ENCODE measurements at places on chromosomes 3 and 15. TPM values are rescaled to one million over a fixed set of nuclear protein-coding genes. Genes with fewer than 3 reads are reported as not detected.

DNA sequence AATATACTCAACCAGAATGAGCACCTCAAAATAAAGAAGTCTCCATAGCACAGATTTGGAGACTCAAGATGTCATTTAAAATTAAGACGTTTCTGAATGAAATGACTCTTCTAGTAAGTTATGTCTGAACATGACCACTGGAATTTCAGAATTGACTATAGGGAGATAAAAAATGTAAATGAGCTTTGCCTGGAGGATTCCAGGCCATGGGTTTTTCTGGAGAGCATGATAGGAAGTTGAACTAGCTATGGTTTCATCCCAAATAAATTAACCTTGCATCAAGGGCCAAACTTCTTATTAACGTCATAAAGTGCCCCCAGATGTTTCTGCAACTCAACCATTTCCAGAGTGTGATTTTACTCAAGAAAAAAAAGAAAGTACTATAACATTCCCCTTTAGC is 222.6 kb upstream of the NR2F2 start:
- DNase-seq: no peak

GRCh38 chr3:124758851-124759635 is 28.8 kb downstream of the UMPS start:
- DNase-seq: no peak

GRCh38 chr3:122030381-122031122 is 8.5 kb upstream of the ILDR1 start:
- no peak for DNase-seq

GRCh38 chr15:93102211-93102610 is 13.2 kb upstream of the RGMA start:
- no peak for DNase-seq

- DNase-seq: no peak
Measured at GRCh38 chr3:116449546-116450350, 4.5 kb upstream of the LSAMP start.

DNA sequence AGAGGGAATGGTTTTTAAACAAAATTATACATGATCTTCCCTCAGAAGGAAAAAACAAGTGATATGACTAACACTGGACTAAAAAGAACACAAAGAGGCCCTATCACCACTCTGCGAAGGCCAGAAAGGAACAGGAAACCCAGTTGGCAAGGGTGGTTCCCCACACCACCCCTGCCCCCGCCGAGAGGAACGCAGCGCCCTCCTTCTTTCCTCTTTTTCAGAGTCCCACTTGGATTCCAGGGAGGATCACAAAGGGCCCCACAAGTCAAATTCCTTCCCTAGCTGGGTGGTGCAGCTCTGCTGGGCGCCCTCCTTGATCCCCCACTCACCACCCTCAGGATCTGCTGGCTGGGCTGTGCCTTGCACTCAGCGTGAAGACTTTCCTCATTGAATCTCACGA is 29.8 kb downstream of the PLA1A start:
- no peak for DNase-seq

- no peak for DNase-seq
Measured at GRCh38 chr15:51879555-51879954, 50.1 kb downstream of the TMOD3 start.

- no peak for DNase-seq
Measured at GRCh38 chr15:40695469-40695890, 506 bp downstream of the RAD51 start.

DNA sequence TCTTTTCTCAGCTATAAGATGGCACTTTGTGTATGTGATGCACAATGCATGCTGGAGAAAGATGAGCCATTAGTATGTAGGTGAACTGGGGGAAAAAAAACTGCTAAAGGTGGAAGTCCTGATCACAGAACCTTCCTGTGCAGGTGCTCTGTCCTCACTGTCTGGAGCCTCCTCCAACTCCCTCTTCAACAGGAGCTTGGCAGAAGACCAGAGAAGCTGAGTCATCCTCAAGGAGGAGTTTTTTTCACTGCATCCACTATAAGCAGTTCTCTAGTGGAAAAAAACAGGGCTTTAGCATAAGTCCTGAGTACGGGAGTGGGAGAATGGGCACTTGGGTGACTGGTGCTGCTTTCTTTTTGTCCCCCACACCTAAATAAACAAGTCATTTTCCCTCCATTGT is 168.4 kb upstream of the CADPS start:
- no peak for DNase-seq

- no peak for DNase-seq
Measured at GRCh38 chr3:179848711-179849110, 188.0 kb downstream of the PEX5L start.

DNA sequence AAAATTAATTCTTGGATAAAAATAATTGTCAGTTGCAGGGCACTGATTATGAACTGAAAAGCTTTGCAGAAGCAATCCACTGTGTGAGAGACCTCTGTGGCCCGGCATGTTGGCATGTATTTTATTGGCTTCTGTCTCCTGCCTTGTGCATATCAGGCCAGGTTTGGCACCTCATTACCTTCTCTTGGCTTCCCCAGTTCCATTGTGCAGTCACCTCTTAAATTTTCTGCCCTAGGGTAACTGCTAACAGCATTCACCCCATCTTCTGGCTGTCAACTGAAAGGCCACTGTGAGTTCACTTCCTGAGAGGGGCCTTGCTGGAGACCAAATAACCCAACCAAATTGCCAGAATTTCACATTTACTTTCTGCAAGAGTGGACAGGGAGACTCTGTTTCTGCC is 92.7 kb upstream of the RARB start:
- no peak for DNase-seq

DNA sequence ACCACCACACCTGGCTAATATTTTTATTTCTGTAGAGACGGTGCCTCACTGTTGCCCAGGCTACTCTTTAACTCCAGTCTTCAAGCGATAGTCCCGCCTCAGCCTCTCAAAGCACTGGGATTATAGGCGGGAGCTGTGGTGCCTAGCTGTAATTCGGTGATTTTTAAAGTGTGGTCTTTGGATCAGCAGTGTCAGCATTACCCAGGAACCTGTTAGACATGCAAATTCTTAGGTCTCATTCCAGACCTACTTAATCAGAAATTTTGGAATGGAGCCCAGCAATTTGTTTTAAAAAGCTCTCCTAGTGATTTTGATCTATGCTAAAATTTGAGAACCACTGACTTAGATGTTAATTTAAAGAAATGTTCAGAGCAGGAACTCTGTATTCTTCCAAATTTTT is 51.9 kb downstream of the GOLM2 start:
- DNase-seq: no peak

- no peak for DNase-seq
Measured at GRCh38 chr3:99780749-99781148, 36.9 kb upstream of the CMSS1 start.

DNA sequence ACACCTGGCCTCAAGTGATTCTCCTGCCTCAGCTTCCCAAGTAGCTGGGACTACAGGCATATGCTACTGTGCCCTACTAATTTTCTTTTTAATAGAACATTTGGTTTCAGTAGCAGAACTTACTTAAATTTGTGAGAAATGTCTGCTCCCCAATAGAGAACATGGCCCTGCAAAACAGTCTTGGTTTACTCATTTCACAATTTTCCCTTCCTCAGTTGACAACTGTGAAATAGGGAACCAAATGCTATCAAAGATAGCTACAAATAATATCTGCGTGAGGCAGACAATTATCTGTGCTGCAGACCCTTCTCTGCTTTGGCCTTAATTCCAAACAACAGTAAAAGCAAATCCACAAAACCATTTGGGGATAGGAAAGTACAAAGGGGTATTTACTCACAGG is 22.6 kb downstream of the METTL6 start:
- no peak for DNase-seq

- no peak for DNase-seq
Measured at GRCh38 chr3:28907616-28908015, 373.3 kb upstream of the RBMS3 start.

DNA sequence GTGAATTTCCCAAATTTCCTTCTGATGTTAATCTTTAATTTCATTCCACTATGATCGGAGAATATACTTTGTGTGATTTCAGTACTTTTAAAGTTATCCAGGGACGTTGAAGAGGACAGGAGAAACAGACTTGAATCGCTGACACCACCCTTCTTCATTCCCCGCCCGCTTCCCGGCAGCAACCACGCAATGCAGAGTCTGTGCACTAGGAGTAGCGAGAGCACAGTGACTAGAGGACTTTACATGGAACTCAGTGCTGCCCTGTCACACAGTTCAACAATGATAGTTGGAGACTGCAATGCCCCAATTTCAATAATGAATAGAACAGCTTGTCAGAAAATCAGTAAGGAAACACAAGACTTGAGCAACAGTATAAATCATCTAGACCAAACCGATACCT is 73.9 kb downstream of the RNF13 start:
- DNase-seq: no peak

UBA7 gene
- 58.3 TPM for total RNA-seq

UQCC5 gene
- total RNA-seq: 15.3 TPM

KLHDC8B gene
- total RNA-seq: 3.5 TPM

ANKRD34C gene
- total RNA-seq: not detected

MAGI1 gene
- 0.42 TPM for total RNA-seq
